ENCODE measurements at places on chromosomes 6 and 20.

GRCh38 chr6:18268066-18268465, 3.7 kb upstream of the DEK start:
- no peak for DNase-seq

DNA sequence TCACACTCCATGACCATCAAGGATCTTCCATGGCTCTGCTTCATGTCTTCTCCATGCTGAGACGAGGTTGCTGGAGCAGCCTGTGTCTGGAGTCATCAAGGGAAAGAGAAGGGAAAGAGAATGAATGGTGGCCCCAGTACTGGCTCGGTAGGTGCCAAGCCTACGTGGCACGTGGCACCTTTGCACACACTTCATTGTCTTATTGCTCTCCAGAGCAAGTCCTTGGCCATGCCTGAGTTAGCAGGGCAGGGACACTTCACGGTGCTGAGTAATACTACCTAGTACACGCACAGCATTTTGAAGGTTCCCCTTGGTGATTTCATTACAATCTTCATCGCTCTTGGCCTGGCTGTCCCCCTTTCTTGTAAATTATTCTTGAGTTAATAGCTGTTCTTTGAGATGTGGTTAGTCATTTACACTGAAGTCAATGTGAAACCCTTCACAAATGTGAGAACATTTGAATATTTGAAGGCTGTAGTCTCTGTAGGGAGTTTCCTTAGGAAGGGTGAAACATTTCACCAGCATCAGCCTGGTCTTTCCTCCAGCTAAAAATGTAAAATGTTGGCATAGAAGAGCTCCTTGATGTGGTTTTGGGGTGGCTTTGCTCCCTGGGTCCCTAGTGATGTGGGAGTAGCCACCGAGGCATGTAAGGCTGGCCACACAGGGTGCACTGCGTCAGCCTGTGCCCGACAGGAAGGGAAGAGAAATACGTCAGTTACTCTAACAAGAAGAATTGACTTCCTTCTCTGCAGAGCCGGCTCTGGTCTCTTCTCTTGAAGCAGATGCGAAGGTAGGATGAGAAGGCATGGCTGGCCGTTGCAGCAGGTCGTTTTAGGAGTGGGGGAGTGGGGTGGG, at the start of gene SYTL3:
TSS of gene SYTL3 (plus strand) at position 766 of the 855 bp plus-strand sequence. CDS start 13,215 bp downstream, outside the sequence.
- peak; percentile 86 for DNase-seq

- no peak for DNase-seq
These were observed at the start of gene SCUBE3 for GRCh38 chr6:35213824-35214756. Gene SCUBE3 (plus strand): TSS chr6:35213956. CDS start chr6:35214419, 463 bp downstream.

DNA sequence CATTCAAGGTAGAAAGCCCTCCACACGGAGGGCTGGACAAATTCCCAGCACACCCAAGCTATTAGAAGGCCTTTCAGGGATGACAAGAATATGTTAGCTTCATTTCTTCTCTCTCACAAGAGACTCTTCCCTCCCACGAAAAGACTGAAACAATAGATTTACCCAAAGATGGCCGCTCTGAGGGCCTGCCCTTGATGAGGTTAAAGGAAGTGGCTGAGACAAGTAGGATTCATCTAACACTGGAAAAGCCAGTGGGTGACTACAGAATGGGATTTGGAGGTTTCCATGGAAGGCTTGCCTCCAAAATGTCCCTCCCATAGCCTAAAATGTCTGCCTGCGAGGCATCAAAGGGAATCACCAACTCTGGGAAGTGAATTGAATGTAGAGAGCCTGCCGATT, 277.6 kb downstream of the CLIC5 start:
- no peak for DNase-seq

DNA sequence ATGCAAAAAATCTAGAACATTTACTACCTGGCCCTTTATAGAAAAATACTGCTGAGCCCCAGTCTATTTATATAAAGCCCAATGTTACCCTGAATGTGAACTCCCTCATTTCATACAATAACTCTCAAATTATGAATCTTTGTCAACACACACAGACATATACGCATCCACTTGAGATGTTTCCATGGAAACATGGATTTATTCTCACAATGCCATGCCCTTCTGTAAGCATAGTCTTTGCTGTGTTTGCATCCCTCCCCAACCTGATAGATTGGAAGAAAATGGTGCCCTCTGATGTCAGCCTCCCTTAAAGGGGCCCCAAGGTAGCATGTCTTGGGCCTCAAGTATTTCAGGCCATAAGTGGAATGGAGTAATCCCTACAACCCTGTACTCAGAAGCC, 573.1 kb downstream of the KIF16B start:
- DNase-seq: no peak

DNA sequence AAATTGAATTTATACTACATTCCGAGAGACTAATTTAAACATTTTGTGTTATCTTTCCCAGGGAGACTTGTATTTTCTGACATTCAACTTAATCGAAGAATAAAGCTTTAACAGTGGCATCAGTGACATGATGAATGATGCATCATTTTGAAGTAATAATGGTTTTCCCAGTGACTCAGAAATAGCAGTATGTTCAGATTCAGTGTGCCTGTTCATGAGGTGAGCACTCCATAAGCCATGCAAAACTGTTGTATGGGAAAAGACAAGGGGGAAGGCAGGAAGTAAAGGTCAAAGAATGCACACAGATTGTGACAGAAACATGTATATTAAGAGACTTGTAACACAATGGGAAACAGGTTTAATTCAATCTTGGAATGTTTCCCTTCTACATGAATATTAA, 1348.2 kb upstream of the GJE1 start:
- no peak for DNase-seq

DNA sequence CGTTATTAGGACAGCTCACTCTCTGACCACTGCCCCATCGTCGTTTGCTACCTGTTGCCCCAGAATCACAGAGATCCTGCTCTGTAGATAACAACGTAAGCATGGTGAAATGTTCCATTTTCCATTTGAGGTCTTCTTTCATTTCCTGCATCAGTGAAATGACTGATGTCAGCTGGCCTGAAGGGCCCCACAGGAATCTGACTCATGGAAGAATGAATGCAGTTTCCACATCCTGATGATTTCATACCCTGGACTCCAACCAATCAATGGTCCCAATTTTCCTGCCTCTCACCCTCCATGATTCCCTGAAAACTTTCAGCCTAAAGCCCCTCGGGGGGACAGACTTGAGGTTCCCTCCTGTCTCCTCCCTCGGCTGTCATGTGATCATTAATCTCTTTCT, 394.4 kb upstream of the CDH4 start:
- DNase-seq: no peak

- no peak for DNase-seq
These were observed 101.0 kb downstream of the CENPW start for GRCh38 chr6:126440923-126441322.

DNA sequence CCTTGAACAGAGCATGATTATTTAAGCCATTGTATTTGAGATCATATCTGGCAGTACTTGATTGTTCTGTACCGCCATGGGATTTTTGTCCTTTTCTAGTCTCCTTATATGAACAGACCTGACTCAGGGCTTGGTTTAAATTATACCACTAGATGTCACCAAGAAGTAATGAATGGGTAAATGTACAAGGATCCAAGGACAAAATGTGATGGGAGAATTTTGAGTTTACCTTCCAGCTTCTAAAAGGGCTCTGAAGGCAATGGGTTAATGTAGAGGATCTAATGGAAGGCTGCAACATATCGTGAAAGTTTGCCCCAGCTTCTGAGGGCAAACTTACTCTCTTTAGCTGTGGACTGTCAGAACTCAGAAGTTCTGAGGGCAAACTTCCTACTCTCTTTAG, 12.0 kb downstream of the RNF8 start:
- no peak for DNase-seq

- no peak for DNase-seq
These were observed 47.5 kb downstream of the TSPYL4 start for GRCh38 chr6:116206231-116206903.

GRCh38 chr6:39075010-39075686, 26.6 kb downstream of the GLP1R start:
- no peak for DNase-seq

GRCh38 chr20:1754749-1755148, 97.2 kb upstream of the SIRPG start:
- DNase-seq: no peak

DNA sequence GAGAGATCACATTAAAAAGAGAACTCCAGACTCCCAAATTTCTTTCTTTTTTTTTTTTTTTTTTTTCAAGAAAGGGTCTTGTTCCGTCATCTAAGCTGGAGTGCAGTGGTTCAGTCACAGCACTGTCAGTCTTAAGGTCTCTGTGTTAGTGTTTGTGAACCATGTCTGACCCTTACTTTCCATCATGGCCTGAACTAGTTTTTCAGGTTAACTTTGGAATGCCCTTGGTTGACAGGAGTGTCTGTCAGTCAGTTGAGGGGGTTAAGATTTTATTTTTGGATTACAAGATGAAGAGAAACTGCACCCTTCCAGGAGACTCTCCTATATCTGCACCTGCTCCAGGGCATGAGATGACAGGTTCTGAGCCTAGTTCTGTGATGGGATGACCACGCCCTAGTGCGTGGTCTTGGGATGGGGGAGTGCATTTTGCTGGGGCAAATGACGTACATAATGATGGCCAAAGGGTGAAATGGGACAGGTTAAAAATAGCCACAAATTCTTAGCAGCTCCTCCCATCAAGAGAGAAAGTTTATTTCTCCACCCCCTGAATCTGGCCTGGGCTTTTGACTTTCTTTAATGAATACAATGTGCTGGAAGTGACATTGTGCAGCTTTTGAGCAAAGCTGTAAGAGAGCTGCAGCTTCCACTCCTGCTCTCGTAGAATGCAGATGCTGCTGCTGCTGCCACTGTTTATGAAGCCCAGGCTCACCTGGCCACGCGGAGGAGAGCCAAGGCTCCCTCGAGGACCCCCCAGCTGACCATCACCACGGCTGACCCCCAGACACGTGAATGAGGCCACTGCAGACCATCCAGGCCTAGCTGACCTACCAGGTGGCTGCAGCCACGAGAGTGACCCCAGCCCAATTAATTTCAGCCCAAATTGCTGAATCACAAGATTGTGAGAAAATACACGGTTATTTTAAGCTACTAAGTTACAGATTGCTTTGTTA, 29.7 kb upstream of the FAM50B start:
- DNase-seq: no peak

GRCh38 chr6:129183187-129183591, 300.3 kb downstream of the LAMA2 start:
- no peak for DNase-seq

DNA sequence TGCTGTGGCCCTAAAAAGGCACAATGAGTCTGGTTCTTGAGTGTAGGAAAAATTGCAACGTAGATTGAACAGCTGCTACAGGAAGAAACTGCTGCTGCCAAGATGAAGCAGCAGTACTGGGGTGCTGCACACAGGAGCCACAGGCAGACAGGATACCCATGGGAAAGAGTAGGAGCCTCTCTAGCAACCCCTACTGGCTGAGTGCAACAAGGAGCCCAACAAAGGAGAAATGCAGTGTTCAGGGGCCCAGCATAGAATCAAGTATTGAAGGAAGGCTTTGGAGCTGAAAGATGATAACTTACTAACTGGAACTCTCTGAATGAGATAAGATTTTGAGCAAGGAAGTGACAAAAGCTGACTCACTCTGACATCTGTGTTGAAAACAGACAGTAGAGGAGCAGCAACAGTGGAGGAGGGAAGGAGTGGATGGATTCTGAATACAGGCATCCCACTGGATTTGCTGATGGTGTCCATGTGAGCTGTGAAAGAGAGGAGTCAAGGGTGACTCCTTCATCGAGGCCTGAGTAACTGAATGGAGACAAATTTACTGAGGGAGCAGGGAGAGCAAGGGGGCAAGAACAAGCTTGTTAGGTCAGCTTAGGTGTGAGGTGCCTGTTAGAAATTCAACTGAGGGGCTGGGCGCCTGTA, 534.7 kb upstream of the JARID2 start:
- DNase-seq: peak; percentile 37

DNA sequence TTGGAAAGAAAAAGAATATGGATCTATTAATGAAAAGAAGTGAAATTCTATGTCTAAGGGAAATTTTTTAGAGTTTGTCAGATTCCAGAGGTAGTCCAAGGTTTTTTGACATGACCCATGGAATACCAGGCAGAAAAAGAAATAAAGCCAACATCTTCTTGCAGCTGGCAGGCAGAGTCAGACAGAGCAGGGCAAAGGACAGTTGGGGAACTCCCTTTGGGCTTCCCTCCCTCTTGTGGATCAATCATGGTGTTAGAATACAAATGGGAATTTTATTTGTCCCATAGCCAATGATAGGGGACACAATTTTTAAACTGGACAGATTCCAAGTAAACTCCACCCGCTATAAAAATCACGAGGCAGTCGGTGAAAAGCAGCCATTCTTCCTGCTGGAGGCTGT, 92.1 kb upstream of the TAB2 start:
- DNase-seq: no peak

DNA sequence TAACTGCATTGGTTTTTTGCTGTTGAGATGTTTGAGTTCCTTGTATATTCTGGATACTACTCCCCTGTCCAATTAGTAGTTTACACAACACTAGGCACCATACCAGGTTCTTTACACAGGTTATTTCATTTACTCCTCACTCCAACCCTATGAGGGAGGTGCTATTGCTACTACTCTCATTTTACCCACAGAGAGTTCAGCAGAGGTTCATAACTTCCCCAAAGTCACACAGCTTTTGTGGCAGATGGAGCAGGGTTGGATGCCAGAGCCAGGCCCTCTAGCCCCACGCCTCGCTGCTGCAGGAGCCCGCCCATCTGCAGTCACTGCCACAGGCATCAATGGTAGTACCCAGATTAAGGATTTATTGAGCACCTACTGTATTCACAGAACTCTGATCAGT, 61.7 kb upstream of the MAP3K4 start:
- no peak for DNase-seq

DNA sequence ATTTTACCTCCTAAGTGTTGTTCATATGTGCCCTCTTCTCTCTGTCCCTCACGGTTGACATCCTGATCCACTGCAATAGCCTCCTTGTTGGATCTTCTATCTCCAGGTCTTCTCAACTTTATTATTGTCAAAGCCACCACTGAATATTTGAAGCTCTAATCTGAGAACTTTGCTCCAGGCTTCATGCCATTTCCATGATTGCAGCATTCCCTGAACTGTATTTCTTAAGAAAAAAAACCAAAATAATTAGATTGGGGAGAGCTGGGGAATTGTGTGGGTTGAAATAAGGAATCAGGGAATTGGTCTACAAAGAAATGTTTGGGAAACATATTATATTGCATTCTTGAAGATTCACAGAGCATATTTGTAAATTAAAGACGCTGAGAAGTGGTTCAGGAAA, 2.5 kb upstream of the STX7 start:
- no peak for DNase-seq

DNA sequence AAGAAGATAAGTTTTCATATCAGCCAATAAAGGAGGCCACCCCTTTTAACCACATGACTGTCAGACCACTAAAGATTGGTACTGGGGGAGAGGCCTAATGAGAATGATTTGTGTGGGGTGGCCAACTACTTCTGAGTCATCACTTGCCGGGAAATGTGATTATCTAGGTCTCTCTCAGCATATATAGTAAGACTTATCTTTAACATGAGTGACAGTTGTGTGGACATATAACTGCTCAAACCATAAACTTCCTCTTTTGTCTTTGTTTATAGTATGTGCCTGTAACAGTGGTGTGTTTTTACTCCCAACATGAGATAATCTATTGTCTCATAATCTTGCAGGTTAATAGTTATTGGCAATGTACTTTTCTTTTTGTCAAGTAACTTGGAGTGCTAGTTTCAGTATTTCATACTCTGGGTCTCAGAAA, 312.4 kb downstream of the CDKAL1 start:
- no peak for DNase-seq

- DNase-seq: no peak
These were observed 573.3 kb upstream of the MAN1A1 start for GRCh38 chr6:119922814-119923213.

GRCh38 chr20:56278196-56278595, 29.7 kb downstream of the MC3R start:
- no peak for DNase-seq

- DNase-seq: no peak
These were observed 27.0 kb downstream of the TMEM14A start for GRCh38 chr6:52697903-52698302.

GRCh38 chr6:165599596-165600487, 63.2 kb downstream of the PDE10A start:
- DNase-seq: no peak
